ENCODE measurements at places on chromosomes 2 and 18.

DNA sequence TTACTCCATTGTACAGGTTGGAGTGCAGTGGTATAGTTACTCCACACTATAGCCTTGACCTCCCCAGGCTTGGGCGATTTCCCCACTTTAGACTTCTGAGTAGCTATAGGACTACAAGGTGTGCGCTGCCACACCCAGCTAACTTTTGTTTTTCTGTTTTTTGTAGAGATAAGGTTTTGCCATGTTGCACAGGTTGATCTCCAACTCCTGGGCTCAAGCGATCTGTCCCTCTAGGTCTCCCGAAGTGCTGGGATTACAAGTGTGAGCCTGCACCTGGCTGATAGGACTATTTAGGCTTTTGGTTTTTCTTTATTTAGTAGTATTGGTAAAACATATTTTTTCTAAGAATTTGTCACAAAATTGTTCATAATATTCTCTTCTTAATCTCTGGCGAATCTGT is 121.7 kb downstream of the PHLPP1 start:
- DNase-seq, result no peak

DNA sequence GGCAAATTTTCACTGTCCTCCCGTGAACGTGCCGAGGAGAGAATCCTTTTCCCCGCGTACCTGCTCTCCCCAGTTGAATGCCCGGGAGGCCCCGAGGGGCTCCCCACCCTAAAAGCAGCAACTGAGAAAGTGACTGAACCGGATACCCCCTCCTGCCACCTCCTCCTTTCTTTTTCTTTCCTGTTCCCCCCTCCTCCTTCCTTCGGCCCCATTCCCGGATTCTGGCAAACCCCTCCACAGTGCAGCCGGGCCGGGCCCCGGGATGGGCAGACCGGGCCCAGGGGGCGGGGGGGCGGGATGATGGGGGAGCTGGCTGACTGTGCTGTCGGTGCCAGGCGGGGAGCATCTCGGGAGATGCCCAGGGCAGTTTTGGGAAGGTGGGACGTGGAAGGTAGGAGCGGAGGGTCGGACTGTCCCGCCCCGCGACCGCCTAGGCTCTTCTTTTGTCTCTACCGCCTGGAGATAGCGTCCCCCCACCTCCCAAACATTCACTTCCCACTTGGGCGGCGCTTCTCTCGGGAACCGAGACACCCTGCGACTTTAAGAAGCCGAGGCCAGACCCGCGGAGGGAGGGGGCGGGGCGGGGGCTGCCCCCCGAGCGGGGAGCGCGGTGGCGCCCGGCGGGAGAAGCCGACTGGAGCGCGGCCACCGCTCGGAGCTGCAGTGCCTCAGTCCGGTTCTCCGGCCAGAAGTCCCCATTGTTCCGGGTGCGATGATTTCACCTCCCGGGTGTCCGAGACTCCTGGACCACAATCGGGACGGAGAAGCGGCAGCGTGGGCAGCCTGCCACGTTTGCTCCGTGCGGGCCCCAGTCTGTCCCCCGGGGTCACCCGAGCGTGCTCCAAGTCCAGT is 8.2 kb downstream of the DLX2 start:
- no peak for DNase-seq

DNA sequence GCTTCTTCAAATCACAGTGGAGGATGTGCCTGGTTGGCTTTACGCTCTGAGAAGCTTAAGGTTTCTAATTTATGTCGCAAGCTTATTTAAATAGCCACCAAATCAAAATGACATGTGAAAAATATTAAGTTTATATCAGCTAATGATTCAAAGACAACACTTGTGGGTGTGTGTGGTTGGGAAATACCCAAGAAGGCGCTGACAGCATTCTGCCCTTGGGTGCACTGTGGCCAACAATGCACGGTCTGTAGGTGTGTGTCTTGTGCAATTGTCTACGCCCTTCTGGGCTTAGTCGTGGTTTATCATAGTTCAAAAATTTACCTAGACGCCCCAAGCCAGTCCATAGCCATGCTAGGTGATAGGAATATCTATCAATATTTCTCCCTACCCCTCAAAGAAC is 60.9 kb downstream of the KCTD1 start:
- no peak for DNase-seq

DNA sequence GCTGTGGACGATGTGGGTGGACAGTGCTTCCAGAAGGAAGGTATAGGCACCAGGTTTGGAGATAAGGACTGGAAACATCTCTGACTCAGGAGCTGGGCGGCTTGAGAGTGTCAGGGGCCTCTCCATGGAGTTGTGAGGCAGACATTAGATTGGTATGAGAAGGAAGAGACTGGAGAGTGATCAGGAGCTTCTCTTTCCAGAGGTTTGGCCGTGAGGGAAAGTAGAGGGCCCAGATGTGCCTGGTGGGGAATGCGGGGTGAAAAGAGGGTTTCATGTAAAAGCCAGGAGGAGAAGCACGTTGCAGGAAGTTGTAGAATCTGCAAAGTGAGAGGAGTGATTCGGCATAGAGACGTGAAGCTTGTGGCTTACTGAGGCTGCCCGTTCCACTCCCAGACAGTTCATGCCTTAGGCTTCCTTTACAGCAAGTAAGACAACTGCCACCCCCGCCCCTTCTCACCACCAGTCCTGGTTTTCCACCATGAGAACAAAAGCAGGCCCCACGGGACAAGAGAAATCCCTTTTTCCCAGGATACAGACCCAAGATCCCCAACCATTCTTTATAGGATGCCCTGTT is 166.3 kb upstream of the HDAC4 start:
- no peak for DNase-seq

GRCh38 chr2:115190459-115190858 is 748.0 kb downstream of the DPP10 start:
- no peak for DNase-seq

All from bone marrow (tissue), 2 donors.